ENCODE measurements at places on chromosomes 5 and 9.

DNA sequence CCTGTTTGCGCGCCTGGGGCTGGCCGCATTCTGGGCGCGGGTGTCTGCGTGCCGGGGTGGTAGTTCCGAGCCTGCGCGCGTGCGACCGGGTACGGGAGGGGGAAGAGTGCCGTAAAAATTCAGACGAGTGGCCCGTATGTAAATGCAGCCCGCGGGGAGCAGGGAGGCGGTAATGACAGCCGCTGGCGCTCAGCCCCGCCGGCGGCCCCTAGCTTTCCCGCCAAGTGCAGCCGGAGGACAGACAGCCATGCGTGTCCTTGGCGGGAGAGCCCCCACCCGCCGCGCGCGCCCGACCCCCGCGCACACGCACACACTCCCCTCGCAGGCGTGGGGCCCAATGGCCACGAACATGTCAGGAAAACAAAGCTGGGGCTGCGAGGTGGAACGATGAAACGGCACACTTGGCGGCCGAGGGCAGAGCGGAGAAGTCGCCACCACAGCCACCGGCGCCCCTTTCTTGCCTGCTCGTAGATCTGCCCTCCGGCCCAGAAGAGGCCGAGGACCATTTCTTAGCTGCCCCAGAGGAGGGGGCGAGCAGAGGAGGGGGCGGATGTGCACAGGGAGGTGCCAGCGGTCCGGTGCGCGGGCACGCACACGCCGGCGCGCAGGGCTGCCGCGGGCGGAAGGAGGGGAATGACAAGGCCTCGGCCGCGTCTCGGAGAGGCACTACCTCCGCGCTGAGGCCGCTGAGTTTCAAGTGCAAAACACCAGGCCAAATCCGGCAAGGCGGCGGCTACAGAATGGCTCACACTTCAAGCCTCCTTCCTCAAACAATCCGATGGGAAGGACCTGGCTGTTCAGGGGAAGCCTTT is 208.4 kb downstream of the MEF2C start:
- peak; percentile 31 for DNase-seq

DNA sequence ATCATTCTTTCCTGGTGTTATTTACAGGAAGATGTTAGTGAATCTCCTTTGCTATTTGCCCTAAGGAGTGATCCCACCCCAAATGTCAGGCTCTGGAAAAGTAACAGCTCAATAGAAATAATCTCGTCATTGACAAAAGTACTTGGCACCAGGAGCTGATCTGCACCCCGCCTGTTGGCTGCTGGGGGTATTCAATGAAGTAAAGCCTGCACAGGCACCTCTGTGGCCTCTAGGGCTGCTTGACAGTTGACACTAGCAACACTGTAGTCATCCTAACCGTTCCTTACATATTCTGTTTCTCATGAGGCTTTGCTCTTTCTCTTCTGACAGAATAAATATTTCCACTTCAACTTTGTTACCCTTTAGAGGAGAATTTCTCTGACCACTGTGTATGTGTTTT is 103.4 kb downstream of the DOCK2 start:
- DNase-seq: no peak

DNA sequence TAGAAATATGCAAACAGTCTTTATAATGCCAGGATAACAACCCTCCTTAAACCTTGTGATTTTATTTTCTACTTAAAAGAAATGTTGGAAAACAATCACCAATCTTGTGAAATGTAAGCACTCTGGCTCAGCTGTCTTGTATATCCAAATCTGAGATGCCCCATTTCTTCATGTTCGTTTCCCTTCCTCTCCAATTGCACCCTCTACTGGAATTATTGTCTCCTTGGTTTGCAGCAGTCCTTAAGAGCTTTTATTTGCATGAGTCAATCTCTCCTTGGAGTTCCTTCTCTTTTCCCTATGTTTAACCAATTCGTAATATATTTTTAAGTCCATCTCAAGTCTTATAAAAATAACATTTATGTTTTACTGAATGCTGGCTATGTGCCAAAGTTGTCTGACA is 362.0 kb upstream of the CDH10 start:
- no peak for DNase-seq

- DNase-seq: no peak
These were observed 112.9 kb downstream of the SPATA31D1 start for GRCh38 chr9:82101475-82101874.

GRCh38 chr5:9834871-9835770 is 205.0 kb upstream of the TAS2R1 start:
- no peak for DNase-seq

DNA sequence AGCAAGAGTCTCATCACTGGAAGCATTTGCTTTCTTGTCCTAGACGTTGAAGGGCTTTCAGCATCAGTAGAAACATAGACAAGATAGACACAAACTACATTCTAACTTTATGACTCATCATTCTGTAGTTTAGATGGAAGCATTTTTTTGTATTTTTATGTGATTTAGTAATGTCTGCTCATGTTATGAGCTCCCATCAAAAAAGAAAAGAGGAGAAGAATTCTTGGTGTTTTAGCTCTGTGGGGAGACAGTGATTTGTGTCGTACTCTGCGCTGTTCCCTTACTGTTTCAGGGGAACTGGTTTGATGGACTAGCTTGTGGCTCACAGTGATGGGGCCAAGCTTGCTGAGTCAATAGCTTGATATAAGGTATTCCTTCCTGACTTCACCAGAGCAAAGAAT is 159.2 kb upstream of the WWC1 start:
- DNase-seq: no peak

GRCh38 chr5:57243286-57244137 is 69.7 kb downstream of the GPBP1 start:
- DNase-seq: no peak

GRCh38 chr9:136584934-136585333 is 39.1 kb upstream of the NOTCH1 start:
- DNase-seq: no peak

DNA sequence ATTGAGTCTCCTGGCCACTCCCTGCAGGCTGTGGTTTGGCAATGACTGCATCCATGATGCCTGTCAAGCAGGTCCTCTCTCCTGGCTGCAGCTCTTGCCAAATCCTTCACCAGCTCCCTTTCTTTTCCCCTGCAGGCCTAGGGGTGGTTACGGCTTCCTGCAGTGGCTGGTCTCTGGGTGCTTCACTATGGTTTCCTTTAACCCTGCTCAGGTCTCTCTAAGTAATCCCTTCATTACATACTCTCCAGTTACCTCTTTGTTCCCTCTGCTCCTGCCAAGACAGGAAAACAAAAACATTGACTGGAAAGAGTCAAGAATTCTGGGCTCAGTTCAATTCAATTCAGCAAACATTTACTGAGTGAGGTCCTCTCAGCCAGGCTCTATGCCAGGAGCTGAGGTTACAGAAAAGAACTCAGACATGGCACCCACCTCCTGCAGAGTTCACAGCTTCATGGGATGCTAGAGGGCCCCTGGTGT is 19.8 kb upstream of the PTPN3 start:
- DNase-seq: no peak

- no peak for DNase-seq
These were observed 1246.0 kb upstream of the DMAC1 start for GRCh38 chr9:9045572-9045971.

DNA sequence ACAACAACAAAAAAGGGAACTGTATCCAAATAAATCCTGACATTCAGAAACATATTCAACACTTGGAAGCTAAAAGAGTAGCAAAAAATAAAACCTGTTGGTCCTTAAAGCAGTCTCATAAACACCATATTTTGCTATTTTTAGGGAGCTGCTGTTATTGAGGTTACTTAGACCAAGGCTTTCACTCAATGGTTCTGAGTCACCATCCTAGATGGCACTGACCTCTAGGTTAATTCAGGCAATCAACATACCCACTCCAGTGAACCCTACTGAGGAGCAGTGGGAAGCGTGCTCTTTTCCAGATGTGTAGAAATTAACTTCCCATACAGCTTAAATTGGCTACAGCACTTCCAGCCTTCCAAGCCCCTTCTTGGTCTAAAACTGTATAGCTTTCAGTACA is 5.2 kb downstream of the GNAQ start:
- DNase-seq: no peak

- DNase-seq: no peak
These were observed 669.7 kb downstream of the MAT2B start for GRCh38 chr5:164175083-164175482.

GRCh38 chr5:1882337-1883119 is at the start of gene IRX4:
Gene IRX4, minus strand, starts transcription at chr5:1882925. Its CDS starts 278 bp downstream, at chr5:1882647.
- DNase-seq: no peak

DNA sequence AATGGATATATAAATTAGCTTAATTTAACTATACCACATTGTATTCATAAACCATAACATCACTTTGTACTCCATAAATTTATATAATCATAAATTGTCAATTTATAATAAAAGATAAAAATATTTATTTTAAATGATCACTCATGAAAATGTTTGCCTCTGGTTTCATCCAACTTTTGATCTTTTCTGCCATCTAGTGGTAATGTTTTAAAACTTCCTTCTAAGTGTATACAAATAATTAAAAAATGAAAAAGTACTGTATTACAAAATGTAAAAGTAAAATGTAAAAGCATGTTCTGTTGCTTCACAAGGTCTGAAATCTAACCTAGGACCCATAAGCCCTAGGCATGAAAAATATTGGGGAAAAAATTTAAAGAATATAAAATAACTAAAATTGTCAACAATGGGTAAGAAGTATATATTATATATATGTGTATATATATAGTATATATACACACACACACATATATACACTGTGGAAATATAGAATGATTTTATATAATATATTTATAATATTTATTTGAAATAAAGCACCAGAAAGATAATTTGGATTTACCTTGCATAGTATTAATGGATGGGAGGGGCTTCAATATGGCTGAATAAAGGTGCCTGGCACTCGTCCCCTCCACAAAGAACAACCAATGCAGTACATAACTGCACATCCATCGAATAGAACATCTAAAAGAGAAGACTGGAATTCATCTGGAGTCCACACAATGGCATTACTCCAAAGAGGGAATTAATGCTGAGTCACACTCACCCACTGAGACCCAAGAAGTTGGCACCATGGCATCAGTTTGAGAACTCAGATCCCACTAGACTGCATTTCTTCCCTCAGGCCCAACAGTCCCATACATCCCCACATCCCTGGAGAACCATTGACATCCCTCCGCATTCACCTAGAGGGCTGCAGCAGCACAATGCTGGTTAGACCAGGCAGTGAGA is 32.5 kb downstream of the ANXA1 start:
- DNase-seq: peak; percentile 62

GRCh38 chr5:158812408-158812807 is 287.3 kb downstream of the EBF1 start:
- DNase-seq: peak; percentile 72

DNA sequence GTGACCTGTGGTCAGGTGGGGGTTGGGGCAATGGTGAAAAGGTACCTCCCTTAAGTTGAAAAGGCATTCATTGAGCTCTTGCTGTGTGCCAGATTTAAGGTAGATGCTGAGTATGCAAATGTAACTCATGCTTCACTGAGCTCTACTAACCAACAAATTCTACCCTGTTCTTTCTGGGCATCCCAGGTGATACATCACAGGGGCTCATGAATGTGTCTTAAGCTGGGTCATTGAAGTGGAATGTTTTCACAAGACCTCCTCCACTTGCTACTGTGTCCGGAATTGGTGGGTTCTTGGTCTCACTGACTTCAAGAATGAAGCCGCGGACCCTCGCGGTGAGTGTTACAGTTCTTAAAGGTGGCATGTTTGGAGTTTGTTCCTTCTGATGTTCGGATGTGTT is 362.8 kb upstream of the ZNF462 start:
- no peak for DNase-seq

DNA sequence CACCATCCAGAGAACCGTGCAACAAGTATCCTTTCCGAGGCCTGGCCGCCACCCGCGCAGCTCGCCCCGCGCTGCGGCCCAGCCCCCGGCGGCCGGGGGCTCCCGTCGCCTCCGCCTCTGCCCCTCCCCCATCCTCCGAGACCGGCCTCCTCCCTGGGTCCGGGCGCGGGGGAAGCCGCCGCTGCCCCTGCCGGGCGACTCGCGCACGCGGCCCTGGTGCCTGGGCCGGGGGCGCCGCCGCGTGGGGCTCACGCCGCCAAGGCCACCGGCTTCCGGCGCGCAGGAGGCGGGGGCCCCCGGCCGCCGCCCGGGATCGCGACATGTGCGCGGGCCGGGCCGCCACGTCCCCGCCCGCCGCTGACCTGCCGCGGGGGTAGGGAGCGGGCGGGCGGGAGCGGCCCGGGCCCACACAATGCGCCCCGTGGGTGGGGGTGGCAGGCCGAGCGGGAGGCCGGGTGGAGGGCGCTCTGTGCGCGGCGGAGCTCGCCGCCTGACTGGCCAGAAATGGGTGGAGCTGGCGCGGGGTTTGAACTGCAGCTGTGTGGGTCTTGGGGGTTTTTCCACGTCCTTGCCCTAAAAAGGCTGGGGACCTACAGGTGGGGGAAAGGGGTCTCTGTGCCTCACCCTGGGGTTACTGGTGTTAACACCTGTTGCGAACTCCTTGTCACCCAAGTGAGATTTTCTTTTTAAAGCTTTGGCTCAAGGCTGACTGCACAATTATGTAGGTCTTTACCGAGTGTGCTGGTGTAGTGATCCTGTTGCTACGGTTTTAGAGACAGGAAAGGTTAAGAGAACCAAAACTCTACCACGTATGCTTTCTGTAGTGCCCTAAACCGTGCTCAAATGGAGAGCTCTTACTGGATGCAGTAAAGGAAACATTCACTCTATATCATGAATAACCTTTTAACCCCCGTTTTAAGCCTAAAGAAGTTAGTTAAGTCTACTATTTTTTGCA is 32.3 kb downstream of the TNPO1 start:
- DNase-seq: peak; percentile 27

DNA sequence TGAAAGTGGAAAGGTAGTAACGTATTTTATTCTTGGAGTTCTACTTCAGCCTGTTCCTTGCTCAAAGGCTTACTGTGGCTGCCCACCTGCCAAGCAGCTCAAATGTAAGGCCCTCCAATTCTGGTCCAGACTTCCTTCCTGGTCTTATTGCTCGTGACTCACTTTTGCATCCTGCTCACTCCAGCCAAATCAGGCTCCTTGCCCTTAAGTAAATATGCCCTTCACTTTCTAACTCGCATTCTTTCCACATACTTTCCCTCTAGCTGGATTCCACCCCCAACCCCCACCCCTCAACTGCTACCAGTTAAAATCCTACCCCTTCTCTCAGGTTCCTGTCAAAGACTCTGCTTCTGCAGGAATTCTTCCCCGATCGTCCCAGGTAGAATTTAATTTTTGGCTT is 96.6 kb downstream of the GALNT10 start:
- no peak for DNase-seq

- no peak for DNase-seq
These were observed 105.0 kb upstream of the FAM120A start for GRCh38 chr9:93346231-93347112.
